ENCODE measurements at places on chromosomes 12 and 14.

DNA sequence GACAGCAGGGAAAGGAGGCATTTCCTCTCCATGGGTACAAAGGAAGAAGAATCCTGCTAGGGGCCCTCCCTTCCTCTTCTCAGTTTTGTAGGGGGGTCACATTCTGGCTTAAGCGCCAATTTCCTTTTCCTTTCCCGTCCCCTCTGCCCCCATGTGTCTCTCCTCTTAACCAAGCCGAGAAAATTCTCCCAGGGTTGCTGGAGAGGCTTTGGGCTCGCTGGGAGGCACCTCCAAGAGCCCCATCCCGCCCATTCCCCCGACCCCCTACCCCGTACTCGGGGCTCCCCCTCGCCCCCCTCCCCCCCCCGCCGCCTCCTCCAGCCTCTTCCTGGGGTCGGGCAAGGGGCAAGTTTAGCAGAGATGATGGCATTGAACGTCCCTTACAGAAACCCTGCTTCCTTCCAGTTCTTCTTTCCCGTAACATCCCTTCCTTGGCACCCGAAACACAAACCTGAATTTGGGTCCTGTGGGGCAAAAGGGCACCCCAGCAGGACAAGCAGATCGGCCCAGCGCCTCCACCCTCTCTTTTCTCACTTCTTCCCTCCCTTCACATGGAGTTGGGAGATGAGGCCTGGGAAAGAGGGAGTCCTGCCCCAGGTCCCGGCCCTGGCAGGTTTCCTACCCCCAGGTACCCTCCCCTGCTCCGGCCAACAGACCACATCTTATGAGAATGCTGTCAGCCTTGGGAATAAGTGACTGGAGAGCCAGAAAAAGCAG, 13.7 kb downstream of the PLEKHG6 start:
- no peak for DNase-seq

DNA sequence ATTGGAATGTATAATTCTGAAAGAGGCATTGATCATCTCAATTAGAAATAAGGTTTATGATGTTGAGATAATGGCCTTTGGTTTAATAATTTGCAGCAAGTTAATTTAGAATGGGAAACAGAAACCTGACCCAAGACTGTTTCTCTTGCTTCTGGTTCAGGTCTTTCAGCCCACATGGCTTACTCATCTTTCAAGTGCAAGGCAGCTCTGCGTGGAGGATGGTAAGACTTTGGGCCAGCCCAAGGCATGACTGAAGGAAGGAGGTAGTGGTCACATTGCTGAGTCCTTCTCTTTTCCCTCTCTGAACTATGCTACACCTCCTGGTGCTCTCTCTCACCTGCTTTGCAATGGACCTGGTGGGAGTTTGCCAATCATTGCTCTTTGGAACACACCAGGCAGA, 98.7 kb downstream of the CAND1 start:
- DNase-seq: no peak

DNA sequence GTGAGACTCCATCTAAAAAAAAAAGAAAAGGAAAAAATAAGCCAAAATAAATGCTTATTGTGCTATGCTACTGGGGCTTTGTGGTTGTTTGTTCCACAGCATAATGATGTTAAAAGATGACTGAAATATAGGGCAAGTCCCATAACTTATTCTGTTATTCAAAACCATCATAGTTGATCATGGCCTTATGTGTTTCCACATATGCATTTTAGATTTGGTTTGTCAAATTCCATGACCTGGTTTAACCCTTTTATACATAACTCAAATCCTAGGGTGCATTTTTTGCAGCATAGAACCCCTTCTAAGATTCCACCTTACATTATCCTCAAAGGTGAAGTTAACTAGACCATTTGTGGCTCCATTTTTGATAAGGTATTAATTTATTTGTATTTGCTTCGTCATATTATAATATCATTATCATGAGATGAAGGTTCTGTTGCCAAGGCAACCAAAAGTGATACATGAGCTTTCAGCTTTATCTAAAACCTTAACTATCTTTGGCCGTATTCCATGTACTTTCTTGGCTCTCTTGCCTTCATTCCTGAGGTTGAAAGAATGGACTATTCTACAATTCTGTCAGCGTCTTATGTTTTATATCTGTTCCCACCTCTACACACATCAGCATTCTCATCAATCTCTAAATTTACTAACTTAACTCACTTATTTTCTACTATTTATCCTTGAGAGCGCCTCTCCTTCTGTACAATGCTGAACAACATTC, 138.7 kb upstream of the DYRK2 start:
- no peak for DNase-seq

DNA sequence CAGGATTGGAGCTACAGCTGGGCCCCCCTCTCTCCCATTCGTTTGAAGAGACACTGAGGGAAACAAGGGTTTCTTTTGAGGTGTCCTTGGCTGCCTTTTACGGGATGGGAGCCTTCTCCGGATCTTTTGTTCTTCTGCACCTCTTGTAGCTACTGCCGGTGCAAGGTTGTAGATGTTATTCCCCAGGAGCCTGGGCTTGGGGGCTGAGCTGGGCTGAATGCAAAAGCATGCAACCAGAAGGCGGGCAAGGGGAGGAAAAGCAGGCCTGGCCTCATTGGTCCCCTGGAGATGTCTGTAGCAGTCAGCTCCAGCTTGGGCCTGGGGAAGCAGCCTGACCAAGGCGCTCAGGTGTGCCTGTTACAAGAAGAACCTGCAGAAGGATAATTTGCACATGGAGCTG, 110.3 kb downstream of the GCH1 start:
- no peak for DNase-seq

- DNase-seq: no peak
These were observed 21.3 kb downstream of the NAA25 start for GRCh38 chr12:112087055-112087850.

- no peak for DNase-seq
These were observed 380.1 kb downstream of the EGLN3 start for GRCh38 chr14:33570694-33571310.

DNA sequence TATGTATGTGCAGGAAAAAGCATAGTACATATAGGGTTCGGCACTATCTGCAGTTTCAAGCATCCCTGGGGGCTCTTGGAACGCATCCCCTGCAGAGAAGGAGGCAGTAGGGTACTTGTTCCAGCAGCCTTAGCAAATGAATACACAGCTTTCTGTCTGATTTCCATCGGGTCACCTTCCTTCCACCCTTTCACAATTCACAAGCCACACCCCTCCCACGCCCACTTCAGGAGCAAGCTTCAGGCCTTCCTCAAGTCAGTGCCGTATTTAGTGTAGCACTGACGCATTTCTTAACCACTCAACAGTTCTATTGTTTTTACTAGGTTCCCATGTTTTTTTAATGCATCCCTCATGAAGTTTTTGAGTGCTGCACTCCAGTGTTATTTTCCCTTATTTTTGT, 64.2 kb downstream of the CLMN start:
- DNase-seq: no peak

DNA sequence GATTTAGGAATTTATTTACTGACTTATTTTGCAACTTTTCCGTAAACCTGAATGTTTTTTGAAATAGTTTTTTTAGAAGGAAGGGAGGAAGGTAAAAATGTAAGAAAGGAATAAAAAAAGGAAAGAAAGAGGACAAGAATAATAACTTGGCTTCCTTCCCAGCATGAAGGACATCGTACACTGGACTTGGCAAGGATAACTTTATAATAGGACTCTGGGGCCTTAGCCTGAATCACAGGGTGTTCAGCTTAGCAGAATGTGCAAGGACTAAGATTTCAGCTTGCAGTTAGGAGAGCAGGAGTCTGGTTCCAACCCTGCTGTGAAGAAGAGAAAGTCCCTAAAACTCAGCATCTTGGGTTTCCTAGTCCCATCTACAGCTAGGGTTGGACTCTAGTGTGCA, 1053.3 kb downstream of the VRK1 start:
- no peak for DNase-seq

DNA sequence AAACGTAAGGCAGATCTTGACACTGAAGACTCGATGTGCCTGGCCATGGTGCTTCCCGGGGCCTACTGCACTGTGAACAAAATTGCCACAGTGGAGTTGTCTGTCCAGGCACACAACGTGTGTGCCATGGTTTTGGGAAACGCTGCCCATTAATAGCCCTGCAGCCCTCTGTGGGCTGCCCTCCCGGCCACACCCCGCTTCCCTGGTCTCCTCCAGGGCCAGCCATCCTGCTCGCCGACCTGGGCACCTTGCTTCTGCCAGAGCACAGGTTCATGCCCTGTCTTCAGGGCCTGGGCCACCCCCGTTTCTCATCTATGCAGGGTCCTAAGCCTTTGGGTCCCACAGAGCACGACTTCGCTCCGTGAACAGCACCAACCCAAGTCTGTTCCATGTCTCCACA, 18.9 kb downstream of the MEG3 start:
- no peak for DNase-seq

DNA sequence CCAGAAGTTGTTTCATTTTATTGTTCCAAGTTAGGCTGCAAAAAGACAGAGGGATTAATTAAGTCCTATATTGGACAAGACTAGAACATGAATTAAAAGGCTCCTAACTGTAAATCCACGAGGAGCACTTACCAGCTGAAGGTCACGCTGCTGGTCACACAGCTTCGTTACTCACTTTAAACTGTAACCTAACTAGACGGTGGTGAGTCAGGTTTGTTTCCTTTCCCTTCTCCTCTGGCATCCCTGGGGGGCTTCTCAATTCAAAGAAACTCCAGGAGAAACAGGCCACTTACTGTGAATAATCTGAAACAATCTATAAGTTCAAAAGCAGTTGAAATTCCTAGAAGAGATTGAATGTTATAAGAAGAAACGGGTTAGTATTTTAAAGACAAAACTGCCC, 331.4 kb downstream of the BCAT1 start:
- DNase-seq: no peak

DNA sequence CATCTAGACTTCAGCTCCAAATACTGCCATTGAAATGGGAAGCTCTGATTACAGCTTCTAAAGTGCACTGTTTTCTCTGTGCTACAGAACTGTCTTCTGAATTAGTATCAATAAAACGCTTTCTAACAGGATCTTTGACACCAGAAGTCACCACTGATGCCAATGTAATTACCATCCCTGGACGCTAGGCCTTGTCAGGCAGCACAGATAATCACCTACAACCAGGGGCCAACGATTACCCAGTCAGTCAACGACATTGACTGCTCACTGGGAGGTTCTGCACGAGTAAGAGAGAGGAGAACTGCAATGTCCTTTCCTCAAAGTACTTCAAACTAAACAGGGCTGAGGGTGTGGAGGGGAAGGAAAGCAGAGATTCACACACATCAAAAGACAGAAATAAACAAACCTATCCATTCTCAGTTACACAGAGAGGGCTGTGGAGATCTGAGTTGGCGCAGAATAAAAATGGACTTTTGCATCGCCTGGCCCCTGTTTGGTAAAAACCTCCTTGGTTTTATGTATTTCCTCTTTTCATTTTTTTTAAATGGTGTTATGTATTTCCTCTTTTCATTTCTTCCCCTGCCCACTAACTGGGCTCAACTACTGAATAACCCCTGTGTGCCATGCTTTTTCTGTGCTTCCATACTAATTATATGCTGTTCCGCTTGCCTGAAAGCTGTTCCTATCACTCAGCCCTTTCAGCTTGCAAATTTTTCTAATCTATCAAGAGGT, 492.2 kb downstream of the APAF1 start:
- DNase-seq: no peak

DNA sequence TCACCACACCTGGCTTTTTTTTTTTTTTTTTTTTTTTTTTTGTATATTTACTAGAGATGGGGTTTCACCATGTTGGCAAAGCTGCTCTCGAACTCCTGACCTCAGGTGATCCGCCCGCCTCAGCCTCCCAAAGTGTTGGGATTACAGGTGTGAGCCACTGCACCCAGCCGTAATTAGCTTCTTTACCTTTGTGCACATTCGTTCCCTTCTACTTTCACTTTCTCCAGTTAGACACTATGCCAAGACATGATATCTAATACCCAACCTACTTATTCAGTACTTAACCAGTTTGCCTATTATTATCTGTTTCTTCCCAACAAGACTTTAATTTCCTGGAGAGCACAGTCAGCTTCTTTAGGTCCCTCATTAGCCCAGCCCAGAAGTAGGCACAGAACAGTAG, 5.3 kb downstream of the STYK1 start:
- DNase-seq: no peak

GRCh38 chr12:124321040-124321481, 26.2 kb downstream of the RFLNA start:
- DNase-seq: peak; percentile 86

GRCh38 chr12:88544991-88545980, 35.0 kb downstream of the KITLG start:
- no peak for DNase-seq

DNA sequence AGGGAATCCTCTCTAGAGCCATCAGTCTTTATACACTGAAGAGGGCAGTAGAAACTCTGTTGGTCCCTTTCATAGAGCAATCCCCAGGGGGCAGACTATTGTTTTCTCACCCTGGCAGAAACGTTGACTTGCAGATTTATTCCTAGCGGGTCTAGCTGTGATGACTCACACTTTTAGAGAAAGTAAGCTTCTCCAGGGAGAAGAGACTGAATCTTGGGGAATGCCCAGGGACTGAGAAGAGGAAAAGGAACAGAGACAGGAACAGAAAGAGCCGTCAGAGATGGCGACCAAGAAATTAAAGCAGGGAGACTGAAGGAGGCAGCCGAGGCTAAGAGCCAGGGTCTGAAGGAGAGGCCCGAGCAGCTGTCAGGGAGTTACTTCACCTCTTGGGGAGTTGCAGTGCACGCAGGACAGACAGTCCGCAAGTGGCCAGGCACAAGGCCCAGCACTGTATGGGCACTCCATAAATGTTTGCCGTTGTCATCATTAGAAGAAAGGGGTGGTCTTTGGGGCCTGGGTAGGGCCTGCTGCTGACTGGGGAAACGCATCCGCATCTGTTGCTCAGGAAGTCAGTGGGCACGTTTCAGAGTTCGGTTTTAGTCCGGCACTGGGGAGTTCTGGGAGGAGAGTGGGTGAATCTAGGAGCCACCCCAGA, 13.0 kb downstream of the PLEKHG6 start:
- peak; percentile 72 for DNase-seq

DNA sequence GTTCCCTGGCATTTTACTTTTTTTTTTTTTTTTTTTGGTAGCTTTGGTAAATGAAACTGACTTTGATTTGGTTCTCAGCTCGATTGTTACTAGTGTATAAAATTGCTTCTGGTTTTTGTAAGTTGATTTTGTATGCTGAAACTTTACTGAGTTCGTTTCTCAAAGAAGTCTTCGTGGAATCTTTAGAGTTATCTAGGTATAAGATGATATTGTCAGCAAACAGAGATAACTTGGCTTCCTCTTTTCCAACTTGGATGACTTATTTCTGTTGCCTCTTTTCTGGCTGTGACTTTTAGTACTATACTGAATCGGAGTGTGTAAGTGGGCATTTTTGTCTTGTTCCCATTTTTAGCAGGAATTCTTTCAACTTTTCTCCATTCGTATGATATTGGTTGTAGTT, 28.1 kb downstream of the USP15 start:
- DNase-seq: no peak

DNA sequence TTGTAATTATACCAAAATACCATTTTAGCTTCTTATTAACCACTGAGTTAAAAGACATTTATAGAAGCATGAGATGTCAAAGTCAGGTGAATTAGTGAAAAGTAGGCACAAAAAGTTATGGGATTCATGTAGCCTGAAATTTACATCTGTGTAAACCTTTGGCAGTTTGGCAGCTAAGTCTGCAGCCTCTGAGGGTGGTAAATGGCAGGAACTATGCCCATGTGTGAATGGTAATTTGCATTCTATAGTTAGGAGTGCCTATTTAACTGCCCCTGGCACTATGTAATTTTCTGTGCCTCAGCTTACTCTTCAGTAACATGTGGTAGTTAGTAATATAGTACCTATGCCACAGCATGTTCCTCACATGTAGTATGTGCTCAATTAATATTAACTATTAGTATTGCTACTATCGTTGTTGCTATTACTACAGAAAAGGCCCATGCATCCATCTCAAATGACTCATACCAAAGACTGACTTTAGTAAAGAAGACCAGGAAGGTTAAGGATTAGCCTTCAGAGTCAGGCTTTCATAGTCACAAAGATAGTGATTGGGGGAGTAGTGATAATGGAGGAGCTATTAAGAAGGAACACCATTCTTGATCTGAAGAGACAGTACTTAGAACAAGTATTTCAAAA, 258.7 kb upstream of the BTG1 start:
- no peak for DNase-seq
